ENCODE measurements at places on chromosomes 12 and 14.

GRCh38 chr14:69673578-69674305, 62.3 kb downstream of the SUSD6 start:
- DNase-seq, result no peak

DNA sequence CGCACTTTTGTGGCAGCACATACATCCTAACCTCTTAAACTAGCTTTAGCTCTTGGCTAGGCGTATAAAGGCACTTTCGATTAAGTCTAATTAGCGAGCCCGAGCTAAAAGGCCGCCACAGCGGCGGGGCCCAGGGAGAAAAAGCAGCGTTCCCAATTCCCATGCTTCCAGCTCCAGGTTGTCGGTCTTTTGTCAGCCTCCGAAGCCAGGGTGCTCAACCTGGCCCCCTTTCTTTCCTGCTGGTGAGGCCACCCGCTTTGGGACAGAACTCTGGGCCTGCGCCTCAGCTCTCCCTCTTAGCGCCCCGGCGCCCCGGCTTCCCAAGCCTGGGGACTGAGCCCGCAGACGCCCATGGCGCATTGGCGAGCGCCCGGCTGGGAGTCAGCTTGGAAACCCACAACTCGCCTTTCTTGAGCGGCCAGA, 33.3 kb upstream of the TBX5 start:
- no peak for DNase-seq

- no peak for DNase-seq
Observed at GRCh38 chr12:597926-598568, 65.2 kb downstream of the NINJ2 start.

GRCh38 chr12:26822026-26822425, 11.0 kb downstream of the ITPR2 start:
- DNase-seq, result no peak

GRCh38 chr14:20823859-20824258, 21.2 kb upstream of the RNASE1 start:
- DNase-seq, result no peak

DNA sequence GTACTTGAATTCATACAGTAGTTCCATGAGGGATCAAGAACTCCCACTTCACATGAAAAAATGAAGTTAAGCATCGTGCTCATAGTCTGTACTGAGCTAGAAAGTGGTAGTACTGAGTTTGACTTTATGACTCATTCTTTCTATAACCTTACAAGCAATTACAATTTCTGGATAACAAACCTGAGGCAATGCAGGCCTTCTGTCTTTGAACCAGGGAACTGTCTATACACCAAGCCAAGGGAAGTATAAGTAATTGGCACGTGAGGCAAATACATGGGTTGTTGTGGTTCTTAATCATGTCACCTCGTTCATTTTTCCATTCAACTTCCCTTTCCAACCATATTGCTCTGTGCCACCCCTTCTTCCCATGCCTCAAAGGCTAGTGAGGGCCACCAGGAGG, 16.8 kb downstream of the GNS start:
- DNase-seq, result no peak

GRCh38 chr14:71193663-71194062, 286.4 kb downstream of the PCNX1 start:
- DNase-seq, result no peak

GRCh38 chr14:51131516-51131915, 36.6 kb upstream of the TRIM9 start:
- no peak for DNase-seq

GRCh38 chr12:133129368-133130037, 571 bp downstream of the ZNF891 start:
- DNase-seq, result no peak

- no peak for DNase-seq
Observed at GRCh38 chr14:82786483-82786880, 1252.8 kb upstream of the SEL1L start.

GRCh38 chr12:82176761-82177490, 181.3 kb downstream of the CCDC59 start:
- DNase-seq, result no peak

GRCh38 chr14:22549981-22550673, 38.9 kb downstream of the DAD1 start:
- DNase-seq, result no peak

DNA sequence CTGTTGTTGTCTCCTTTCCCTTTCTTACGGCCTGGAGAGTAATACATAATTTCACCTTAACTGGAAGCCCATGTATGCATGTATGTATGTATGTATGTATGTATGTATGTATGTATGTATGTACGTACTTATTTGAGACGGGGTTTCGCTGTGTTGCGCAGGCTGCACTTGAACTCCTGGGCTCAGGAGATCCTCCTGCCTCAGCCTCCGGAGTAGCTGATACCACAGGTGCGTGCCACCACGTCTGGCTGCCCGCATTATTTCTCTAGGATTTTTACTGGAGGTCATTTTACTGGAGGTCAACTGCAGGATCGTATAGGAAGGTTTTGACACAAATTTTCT, 644 bp upstream of the OS9 start:
- DNase-seq, result no peak

DNA sequence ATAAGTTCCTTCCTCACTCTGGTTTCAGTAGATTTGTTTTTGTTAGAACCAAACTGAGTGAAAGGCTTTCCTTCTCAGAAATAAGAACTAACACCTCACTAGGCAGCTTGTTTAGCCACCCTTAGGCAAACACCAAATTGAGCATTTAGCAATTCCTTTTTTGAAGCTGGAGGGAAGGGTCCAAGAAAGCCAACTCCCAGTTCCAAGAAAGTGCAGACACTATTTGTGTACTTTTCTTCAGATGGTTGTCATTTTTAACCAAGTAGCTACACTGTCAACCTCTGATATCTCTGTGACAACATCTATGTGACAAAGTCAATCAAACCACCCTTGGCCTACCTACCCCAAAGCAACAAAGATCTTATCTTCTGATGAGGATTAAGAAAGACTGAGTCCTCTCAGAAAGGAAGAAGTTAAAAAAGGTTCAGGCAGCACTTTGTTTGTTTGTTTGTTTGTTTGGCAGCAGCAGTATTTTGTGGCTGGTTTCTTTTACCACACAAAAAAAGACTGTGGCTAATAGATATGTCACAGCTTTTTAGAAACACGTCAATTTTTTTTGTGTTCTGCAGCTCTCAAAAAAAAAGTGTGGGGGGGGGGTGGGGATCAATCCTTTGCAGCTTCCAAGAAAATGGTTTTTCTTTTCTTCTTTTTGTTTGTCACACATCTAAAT, 203.8 kb downstream of the CRADD start:
- no peak for DNase-seq

- no peak for DNase-seq
Observed at GRCh38 chr12:2297004-2297403, 244.2 kb downstream of the CACNA1C start.

GRCh38 chr12:89817501-89818226, 109.0 kb upstream of the ATP2B1 start:
- DNase-seq, result no peak

DNA sequence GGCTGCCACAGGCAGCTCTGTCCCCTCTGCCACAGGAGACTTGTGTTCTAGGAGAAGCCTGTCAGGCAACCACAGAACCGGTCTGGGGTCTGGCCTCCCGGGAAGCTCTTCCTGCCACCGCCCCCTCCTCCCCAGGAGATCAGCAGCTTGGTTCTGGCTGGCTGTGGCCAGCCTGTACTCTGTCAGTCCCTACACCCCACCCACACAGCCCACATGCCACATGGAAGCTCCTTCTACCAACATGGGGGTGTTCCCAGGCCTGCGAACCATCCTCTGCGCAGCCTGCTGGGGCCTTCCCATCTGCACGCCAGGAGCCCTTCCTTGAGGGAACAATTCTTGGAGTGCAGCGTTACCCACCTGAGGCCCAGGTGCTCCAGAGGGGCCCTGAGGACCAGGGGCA, 16.8 kb downstream of the TMEM106C start:
- DNase-seq, result no peak

DNA sequence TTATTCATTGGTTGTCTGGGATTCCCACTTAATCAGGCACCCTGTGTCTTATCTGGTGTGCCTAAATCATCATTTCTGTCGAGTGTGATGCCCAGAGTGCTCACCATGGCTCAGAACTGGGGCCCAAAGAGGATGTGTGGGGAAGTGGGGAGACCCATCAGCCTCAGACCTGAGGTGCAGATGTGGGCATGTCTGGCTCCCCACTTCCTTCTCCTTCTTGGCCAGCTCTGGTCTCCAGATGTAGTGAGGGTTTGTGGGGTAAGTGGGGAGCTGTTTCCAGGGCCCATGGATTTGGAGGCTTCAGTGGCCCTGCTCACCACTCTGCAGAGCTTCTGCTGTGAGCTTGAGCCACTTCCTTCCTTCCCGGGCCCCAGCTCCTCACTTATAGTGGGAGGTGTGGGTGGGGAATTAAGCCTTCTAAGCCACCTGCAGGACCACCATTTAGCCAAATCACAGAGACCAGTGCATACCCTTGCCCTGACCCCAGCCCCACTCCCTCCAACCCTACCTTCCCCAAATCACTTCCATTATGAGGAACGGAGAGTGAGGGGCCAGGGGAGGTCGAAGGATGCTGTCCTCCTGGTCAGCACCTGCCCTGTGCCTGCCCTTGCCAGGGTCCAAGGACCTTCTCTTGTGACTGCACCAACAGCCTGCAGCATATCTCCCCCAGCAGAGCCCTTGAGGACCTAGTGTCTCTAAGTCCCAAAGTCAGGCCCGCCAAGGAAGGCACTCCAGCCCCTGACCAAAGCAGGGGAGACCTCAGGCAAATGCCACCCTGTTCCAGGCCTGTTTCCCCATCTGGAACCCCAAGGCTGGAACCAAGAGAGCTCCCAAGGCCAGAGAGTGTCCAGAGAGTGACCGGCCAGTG, 278.2 kb upstream of the RTL1 start:
- no peak for DNase-seq

- DNase-seq, result no peak
Observed at GRCh38 chr12:124474709-124475108, 92.7 kb downstream of the NCOR2 start.

DNA sequence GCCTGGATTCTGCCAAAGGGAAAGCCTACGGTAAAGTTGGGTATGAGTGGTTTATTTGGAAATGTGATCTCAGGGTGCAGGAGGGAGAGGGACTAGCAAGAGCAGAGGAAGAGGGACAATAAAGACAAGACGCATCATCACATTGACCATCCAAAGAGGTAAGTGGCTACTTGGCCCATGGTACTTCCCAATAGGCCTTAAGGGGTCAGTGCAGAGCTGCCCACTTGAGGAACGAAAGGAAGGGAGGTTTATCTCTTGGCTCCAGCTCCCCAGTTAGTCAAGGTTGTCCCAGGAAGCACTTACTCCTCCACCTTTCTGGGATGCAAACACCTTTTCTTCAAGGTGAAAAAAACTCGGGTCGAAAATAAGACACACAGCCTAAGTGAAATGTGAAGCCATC, 323.9 kb downstream of the TMEM132D start:
- DNase-seq, result no peak

DNA sequence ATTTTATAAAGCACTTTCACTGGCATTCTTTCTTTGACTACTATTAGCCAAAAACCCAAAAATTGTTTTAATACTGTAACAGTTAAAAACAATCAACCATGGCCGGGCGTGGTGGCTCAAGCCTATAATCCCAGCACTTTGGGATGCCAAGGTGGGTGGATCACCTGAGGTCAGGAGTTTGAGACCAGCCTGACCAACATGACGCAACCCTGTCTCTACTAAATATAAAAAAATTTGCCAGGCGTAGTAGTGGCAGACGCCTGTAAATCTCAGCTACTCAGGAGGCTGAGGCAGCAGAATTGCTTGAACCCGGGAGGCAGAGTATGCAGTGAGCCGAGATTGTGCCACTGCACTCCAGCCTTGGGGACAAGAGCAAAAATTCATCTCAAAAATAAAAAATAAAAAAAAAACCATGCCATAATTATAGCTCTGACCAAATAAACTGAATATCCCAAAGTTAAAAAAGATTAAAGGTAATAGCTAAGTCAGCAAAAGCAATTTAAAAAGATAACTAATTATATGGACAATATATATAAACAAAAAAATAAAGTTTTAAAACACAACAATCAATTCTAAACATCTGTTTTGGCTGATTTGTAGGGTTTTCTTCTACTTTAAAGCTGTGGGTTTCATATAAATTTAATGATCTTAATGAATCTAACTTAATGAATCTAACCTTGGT, 10.0 kb downstream of the SINHCAF start:
- DNase-seq, result no peak

- no peak for DNase-seq
Observed at GRCh38 chr12:25590011-25590721, 37.1 kb upstream of the LMNTD1 start.

GRCh38 chr12:122449317-122449716, 26.8 kb upstream of the CLIP1 start:
- no peak for DNase-seq

DNA sequence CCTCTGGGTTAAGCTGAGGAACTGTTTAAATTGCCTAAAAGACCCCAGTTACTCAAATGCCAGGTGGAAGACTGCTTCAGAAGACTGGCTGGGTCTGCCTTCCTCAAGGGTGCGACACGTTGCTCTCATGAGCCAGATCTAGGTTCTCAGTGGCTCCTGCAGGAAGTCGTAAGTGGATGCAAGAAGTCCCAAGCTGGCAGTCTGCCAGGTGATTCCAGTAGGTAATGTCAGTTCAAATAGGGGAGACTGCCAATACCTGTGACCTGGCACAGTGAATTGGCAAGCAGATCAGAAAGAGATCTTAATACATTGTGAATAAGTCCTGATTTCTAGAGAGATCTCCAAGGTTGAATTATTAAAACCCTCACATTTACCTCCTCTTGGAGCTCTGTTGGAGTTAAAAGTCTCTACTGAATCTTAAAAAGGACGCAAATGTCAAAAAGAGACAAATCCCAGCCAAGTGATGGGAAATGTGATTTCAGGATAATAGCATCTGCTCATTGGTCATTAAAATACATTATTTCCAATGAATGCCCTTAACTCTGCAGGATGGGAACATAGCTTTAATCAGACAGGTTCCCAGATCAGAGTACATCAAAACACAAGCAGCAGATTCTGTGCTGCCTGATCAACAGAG, 98.8 kb upstream of the FRMD6 start:
- no peak for DNase-seq

GRCh38 chr14:89941830-89942377, 12.6 kb downstream of the EFCAB11 start:
- no peak for DNase-seq

DNA sequence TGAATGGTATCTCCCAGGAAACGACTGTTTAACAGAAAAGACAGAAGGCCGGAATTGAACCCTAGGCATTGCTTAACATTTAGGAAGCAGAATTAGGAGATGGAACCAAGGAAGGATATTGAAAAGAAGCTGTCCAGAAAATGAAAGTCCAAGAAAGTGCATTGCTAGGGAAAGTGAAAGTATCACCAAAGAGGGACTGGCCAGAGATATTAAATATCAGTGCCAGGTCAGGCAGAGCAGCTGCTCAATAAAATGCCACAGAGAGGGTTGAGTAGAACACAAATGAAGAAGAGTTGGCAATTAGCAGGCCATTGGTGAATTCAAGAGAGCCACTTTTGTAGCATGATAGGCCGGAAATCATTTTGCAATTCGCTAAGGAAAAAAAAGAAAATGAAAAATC, 101.6 kb downstream of the CFAP54 start:
- no peak for DNase-seq

GRCh38 chr14:98131406-98131805, 1140.6 kb downstream of the BCL11B start:
- DNase-seq, result no peak
